NCI-H1092 (cell line): ENCODE measurements at places on chromosomes 2 and 18.

DNA sequence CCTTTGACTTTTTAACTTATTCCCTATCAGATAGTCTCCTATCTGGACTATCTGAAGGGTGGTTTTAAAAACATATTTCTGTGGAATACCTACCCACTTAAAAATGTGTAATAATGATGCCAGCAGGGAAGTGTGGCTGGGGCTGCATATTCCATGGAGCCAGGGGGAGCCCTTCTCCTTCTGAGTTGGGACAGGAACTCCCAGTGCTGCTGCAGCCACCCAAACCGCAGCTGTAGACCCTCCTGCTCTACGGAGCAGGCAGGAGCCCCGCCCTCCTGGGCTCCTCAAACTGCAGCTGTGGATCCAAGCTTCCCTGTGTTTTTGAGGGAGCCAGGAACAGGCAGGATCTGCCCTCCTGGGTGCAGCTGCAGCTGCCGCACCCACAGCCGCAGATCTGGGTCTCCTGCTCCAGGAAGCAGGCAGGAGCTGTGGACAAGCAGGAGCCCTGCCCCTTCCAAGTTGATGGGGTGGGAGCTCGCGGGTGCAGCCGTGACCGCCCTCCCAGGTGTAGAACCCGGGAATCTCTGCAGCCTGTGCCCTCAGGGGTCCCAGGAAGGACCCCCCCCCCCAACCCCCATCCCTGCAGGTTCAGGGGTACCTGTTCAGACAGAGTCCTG, 57.8 kb downstream of the PDK1 start:
- DNase-seq, result no peak

DNA sequence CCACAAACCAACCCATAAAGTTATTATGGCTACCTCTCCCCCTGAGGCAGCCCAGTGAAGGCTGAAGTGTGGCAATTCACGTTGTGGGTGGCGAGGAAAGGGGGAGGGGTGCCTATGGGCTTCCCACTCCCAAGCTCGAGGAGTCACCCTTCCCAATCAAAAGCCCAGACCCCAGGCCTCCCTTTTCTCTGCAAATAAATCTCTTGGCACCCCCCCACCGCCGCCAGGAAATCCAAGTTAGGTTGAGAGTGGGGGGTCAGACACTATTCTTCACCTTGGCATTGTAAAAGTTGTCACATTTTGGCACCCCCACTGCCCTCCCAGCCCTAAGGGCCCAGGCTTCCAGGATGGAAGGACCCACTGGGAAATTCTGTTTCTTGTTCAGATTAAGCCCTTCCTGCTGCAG, 6.9 kb downstream of the ANKRD53 start:
- no peak for DNase-seq

- no peak for DNase-seq
These were observed 51.9 kb downstream of the VRK2 start for GRCh38 chr2:58098254-58099095.

GRCh38 chr18:46418663-46419260, 238.3 kb downstream of the LOXHD1 start:
- no peak for DNase-seq

DNA sequence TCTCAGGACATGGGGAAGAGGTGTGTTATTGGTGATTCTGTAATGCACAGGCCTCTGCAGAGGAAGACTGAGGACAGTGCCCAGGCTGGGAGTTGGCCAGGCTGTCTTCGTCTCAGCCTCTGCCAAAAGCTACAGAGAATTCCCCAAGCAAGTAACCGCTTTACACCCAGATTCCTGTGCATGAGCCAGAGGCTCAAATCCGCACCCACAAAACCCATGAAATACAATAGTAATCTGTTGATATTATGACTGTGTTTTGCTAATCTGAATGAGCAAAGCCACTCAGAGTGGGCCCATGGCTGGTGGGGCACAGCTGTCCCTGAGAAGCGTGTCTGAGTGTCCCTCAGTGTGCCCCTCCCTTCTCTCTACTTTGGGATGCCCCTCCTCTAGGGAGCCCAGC, 149.5 kb upstream of the PXDN start:
- DNase-seq, result no peak

DNA sequence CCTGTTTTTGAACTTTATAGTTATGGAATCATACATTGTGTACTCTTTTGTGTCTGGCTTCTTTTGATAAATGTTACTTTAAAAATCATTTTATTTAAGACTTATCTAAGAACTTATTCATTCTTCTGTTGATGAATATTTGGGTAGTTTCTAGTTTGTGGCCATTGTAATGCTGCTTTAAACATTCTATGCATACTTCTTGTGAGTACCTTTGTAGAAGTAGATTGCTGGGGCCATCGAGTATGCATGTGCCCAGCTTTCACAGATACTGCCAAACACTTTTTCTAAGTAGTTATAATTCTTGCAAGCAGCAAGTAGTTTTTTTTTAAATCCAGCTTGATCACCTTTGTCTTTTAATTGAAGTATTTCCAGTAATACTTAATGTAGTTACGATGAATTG, 11.1 kb downstream of the CD302 start:
- DNase-seq, result no peak

GRCh38 chr2:216632952-216633615, at the start of gene IGFBP2:
Gene IGFBP2 (plus strand): TSS chr2:216633420. CDS start chr2:216633524, 104 bp downstream.
- peak; percentile 67 for DNase-seq

DNA sequence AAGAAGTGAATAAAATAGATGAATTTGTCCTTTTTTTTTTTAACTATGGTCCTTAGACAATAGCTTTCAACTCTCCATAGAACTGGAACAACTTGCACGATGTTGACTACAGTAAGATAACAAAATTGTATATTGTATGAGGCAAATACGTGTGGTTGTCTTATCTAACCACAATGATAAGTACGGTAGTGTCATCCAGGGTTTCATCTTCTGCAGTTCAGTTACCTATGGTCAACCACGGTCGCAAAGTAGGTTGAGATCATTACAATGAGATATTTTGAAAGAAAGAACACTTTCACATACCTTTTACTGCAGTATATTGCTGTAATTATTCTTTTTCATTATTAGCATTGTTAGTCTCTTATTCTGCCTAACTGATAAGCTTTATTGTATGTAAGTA, 295.2 kb downstream of the PARD3B start:
- DNase-seq, result no peak

GRCh38 chr2:26541401-26542193, 63.7 kb upstream of the OTOF start:
- peak; percentile 68 for DNase-seq

DNA sequence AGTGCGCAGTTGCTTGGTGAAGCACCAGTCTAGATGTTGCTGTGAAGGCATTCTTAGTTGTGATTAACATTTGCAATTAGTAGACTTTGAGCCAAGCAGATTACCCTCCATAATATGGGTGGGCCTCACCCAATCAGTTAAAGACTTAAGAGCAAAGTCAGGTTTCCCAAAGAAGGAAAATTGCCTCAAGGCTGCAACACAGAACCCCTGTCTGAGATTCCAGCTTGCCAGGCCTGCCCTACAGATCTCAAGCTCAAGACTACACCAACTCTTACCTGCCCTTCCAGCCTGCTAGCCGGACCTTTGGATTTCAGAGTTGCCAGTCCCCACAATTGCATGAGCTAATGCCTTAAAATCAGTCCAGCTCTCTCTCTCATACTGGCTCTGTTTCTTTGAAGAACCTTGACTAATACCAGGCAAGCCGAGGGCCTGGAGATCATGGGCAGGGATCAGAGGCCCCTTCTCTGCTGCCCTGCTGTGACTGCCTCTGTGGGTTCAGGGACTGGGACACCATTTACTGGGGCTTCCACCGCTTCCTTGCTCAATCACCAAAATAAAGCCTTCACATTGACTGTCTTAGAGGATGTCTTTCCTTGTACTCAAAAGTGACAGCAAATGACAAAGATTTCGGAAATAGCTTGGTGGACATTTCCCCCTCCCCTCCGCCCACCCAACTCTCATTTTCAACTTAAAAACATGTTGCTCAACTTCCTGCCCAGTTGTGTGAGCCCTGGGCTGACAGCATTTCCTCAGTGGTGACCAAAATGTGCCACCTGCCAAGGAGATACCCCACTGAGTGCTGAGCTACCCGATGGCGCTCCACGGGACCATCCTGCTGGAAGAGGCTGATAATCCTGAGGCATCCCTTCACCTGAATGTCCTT, 86.7 kb downstream of the GALNT14 start:
- DNase-seq, result no peak

DNA sequence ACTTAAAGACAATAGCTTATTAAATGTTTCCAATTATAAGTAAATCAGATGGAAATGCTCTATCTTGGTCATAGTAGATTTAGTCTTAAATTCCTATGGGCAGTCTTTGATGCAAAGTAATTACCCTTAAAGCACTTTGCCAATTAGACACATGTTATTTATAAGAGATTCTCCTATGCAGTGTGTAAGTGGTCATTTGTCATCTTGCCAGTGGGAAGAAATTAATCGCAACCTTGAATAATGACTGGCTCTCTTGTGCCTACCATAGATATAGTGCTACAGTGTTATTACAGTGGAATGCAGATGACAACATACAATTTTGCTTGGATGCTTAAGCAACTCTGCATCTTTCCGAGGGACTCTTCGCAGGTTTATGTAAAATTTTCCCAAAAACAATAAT, 311.0 kb upstream of the THUMPD2 start:
- DNase-seq, result no peak

GRCh38 chr2:127020536-127020935, 86.4 kb downstream of the BIN1 start:
- no peak for DNase-seq

DNA sequence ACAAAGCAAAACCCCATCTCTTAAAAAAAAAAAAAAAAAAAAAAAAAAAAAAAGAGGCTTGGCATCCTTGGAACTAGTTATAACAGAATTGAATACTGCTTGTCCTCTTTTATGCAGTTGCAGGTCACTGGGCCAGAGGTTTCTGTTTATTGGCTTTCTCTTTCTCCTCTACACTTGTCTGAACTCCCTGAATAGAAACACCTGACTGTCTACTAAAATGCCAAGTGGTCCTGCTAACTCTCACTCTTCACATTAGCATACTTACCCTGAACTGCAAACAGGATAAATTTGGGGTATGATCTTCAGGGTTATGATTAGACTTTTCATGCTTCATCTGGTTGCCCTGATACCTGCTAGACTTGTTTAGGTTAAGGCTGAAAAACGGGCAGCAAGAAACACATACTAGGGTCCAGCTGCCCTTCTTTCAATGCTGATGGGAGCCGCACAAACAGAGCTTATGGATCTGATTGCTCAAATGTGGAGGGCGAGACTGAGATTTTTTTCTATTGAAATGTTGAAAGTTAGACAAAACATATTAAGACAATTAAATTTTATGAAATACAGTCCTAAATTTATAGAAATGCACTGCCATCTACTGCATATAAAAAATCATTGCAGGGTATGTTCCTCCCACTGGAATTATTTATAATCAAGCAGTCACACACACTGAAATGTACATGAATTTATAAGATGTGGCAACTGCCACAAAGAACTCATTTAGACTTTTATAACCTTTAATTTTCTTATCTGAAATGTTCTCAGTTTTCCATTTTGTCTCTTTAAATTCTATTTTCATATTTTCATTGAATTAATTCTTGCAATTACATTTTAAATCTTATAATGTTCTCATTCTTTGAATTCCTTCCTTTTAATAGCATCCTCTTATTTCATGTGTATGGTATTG, 40.8 kb downstream of the GTF3C3 start:
- DNase-seq, result no peak

DNA sequence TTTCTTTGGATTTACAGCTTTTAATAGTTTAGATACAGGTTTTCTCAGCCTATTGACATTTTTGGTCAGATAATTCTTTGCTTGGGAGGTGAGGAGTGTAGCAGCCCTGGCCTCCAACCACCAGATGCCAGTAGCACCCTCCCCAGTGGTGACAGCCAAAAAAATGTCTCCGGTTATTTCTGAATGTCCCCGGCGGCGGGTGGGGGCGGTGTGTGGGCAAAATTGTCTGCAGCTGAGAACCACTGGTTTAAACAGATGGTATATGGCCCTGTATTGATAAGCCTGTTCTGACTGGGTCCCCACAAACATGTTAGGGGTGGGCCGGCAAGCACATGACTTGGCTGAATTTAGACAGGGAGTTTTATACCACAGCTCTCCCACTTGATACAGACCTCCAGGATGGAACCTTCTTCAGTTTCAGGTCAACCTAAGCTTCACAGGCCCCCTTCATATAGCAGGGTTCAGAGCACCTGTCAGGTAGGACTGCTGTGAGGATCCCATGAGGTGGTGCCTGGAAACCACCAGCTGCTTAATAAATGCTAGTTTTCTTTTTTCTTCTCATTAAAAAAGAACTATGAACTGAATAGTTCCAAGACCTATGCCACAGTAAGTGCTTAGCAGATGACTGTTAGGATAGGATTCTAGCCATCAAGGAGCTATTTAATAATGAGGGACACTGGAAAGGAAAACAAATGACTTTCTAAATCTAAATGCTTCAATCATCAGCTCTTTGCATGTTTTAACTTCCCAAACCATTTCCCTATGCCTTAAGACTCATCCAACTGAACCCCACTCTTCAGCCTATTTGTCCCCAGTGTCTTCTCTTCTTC, 18.1 kb downstream of the LPIN2 start:
- DNase-seq, result no peak

DNA sequence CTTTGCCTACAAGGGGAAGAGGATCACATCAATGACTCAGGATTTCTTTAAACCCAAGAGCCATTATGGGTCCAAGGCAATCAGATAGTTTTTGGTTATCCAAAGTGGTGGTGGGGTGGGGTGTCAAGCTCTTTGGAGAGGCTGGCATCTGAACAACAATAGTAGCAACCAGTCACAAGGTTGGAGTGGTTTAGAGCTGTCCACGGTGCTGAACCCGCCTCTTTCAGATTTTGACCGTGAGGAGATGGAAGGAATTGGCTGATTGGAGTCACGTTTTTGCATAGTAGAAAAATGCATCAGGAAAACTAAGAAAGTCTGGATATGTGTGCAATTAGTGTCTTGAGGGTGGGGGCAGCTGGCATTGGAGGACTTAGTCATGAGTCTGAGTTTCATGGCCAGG, 159.9 kb downstream of the LOXHD1 start:
- no peak for DNase-seq

DNA sequence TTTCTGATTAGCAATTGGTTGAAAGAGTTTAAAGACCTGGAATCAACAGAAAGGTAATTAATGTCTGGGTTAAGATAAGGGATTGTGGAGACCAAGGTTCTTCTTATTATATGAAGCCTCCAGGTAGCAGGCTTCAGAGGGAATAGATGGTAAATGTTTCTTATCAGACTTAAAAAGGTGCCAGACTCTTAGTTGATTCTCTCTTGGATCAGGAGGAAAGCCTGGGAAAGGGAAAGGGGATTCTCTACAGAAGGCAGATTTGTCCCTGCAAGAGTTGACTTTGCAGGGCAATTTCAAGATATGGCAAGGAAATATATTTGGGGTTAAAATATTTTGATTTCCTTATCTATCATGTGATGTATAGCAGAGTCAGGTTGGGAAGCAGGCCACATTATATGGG, 153.1 kb upstream of the ARL4C start:
- no peak for DNase-seq
